Stimulated activated CD4-positive, alpha-beta T cell treated with anti-CD3 and anti-CD28 coated beads, Interleukin-12 subunit alpha, Interleukin-12 subunit beta, amount 100 ng/mL, for 4 hours (primary cell): ENCODE measurements at places on chromosomes 16 and 17.

DNA sequence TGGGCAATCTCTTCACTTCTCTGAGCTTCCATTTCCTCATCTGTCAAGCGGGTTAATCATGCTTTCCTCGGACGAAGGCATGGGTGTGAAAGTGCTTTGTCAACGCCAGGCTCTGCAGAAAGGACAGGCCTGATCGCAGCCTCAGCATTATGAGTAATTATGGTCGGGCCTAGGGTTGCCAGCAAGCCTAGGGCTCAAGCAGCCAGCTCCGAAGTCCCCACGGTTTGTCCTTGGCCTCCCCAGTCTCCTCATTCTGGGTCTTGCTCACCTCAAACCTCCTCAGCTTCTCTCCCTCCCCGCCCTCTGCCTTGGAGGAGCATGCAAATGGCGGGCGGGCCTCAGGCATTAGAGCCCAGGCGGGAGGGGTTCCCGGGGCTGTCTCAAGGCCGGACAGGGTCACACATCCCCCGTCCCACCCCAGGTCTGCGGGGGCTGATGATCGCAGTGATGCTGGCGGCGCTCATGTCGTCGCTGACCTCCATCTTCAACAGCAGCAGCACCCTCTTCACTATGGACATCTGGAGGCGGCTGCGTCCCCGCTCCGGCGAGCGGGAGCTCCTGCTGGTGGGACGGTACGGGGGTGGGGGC, 10.2 kb upstream of the FAM83G start:
- no peak for DNase-seq

DNA sequence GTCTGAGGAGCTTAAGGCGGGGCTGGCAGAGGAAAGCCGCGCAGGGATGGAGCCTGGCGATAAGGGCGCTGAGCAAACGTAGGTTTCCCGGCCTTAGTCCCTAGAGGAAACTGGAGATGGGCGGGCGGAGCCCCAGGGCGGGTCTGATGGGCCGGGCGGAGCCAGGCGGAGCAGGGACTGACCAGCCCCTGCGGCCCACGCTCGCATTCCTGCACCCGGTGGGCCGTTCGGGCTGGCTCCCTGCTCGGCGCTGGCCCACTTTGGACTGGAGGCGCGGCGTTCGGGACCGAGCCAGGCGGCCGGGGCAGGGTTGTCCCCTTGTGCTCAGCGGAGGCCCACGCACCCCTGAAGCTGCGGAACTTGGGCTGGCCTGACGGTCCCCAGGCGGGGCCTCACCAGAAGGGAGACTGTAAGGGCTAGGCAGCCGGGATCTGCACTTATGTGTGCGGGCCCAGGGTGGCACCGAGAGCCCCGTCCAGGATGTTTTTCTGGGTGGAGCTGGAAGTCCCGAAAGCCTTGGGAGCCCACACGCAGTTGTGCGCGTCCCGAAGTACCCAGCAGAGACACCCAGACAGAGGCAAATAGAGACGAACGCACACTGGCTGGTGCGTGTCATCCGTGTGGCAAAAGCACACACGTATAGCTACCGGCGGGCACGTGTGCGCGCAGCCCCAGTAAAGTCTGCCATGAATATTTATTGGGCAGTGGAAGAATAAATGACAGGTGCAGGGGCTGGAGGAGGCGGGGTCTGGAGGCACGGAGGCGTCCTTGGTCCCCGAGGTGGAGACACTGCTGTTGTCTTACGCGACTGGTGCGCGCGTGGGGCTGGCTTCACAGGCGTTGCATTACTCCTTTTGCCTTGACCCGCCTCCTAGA, 1.4 kb downstream of the PYDC1 start:
- DNase-seq: no peak

GRCh38 chr16:80507538-80507937, 33.3 kb upstream of the DYNLRB2 start:
- no peak for DNase-seq

- DNase-seq: no peak
These were observed 18.5 kb downstream of the ATP6V0A1 start for GRCh38 chr17:42477173-42477572.

DNA sequence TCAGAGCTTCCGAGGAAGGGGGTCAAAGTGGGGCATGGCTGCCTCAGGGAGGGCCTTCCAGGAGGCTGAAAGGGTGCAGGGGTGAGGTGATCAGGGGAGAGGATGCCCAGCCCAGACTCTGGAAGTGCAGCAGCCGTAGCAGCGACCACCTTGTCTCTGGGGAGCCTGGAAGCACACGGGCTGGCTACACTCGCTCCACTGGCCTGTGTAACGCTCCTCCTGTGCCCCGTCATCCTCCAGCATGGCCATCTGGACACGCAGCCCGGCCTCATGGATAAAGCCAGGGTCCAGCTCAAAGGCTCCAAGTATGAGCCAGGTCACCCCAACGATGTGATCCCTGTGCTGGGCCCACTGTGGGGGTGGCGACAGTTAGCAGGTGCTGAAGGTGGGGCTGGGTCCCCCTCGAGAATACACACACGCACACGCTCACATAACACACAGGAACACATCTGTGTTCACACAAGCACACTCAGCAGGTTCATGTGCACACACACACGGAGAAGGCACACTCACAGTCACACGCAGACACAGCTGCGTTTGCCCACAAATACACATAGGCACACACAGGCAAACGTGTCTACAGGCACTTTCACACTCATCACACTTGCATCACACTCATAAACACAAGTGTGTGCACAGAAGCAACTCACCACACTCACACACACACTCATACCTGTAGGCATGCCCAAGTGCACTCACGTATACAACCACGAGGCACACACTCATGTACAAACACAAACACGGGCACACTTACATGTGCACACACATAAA, 19.3 kb downstream of the POLR3K start:
- no peak for DNase-seq
